ENCODE measurements at places on chromosomes 5 and 9. TPM values are rescaled to one million over a fixed set of nuclear protein-coding genes. Genes with fewer than 3 reads are reported as not detected.

NRG2 gene
- 5.9 TPM for total RNA-seq

ARID3C gene
- total RNA-seq: 0.29 TPM

DNA sequence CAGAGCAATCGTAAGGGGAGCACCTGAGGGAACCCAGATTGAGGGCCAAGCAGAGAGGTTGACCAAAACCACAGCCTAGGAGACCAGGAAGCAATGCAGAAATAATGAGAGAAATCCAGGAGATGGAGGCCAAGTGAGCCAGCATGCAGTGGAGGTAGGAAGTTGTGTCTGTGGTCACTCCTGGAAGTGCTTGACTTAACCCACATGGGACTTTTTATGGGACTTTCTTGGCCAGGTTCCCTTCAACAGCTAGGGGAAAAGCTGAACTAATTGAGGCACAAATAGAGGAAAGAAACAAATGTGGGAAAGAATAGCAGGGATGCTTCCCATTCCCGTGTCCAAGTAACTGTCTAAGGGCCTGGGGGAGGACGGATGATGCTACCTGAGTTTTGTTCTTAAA lies 293.2 kb upstream of the CLINT1 start:
- DNase-seq: no peak

GRCh38 chr5:136906545-136906944 lies 541.2 kb upstream of the TRPC7 start:
- DNase-seq: no peak

DNA sequence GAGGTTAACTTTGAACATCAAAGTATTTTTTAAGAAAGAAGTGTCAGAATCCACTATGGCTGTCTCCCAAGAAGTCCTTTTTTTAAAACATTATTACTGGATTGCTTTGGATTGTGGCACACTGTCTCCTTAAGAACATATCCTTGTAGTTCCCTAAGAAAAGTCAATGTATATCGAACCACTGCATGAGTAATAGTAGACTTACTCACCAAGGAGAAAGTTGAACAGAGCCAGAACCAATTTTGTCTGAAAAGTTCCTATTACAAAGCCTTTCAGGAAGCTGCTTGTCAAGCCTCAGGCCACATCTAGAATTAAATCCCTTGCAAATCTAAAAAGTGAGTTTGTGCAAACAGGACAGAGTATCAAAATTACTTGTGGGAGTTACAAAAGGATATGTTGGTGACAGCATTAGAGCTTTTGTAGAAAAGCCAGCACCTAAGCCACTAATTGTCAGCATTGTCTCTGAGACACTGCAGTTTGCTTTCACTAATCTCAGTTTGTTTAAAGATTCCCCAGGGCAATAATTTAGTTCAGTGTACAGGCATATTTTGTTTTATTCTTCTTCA lies 195.4 kb downstream of the MPDZ start:
- DNase-seq: no peak

GRCh38 chr5:3209918-3210317 lies 385.7 kb upstream of the IRX1 start:
- no peak for DNase-seq

- no peak for DNase-seq
Measured at GRCh38 chr5:66558560-66558959, 37.6 kb upstream of the MAST4 start.

- no peak for DNase-seq
Measured at GRCh38 chr5:132466433-132467286, 23.9 kb downstream of the IRF1 start.

- no peak for DNase-seq
Measured at GRCh38 chr5:140340605-140341121, 5.7 kb downstream of the HBEGF start.

DNA sequence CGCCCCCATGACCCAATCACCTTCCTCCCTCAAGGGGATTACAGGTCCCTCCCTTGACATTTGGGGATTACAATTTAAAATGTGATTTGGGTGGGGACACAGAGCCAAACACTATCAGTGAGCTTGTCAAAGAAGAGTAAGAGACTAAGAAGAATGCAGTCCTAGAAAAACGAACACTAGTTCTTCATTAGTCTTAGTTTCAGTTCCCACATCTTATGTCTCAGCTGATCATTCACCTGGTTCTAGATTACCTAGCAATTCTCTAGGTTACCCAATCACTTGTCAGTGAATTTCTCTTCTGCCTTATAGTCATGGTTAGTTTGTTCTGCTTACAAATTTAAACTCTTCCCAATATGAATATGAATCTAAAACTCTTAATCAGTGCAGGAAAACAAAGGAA lies 251.5 kb downstream of the COX7C start:
- no peak for DNase-seq

GRCh38 chr5:478369-478981 lies 35.5 kb downstream of the EXOC3 start:
- DNase-seq: no peak

- DNase-seq: no peak
Measured at GRCh38 chr5:137937994-137938750, 48.9 kb downstream of the PKD2L2 start.

GRCh38 chr9:1320051-1320557 lies 269.9 kb downstream of the DMRT2 start:
- no peak for DNase-seq

DNA sequence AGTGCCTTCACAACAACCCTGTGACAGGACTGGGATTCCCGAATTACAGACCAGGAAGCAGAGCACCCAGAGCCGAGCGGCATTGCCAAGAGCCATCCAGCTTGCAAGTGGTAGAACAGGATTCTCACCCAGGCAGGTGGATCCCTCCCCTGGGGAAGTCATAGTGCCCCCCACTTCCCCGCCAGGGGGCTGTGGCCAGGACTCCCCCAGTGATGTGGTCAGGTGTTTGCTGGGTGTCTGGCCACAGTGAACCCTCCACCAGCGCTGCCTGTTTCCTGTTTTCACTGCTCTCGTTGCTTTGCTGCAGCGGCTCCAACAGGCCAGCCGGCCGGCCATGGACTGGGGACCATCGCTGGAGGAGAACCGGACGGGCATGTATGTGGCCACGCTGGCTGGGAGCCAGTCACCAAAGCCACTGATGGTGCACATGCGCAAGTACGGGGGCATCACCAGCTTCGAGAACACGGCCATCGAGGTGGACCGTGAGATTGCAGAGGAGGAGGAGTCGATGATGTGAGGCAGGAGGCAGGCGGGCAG lies 19.3 kb downstream of the SLC6A7 start:
- no peak for DNase-seq

DNA sequence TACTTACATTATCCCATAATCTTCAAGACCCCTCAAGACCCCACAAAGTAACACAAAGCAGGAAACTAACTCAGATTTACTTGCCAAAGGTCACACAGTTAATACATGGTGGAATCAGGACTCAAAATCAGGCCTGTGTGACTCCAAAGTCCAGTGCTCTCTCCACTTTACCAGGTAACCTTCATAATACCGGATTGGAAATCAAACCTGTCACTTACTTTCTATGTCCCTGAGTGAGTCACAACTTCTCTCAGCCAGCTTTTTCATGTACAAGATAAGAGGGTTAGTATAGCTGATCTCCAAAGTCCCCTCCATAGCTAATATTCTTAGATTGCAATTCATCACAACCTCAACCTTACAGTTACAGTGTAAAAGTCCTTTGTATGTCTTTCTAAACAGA lies 17.1 kb downstream of the STRBP start:
- no peak for DNase-seq

Measured in breast epithelium (tissue), 4 donors.